Aortic smooth muscle cell (primary cell): ENCODE measurements at places on chromosomes 2 and 18. TPM values are rescaled to one million over a fixed set of nuclear protein-coding genes. Genes with fewer than 3 reads are reported as not detected.

Gene MPP4
- 1.7 and 2.0 TPM in 2 replicates for total RNA-seq

Gene CFAP65
- total RNA-seq, result not detected in 2 replicates

Gene ALK
- total RNA-seq, result 0.13 TPM in 1 of 2 replicates, not detected in the other

Gene CKAP2L
- total RNA-seq, result 5.4 and 9.1 TPM in 2 replicates

Gene CCDC141
- 2.6 and 7.9 TPM in 2 replicates for total RNA-seq

Gene RSAD2
- 0.40 and 0.99 TPM in 2 replicates for total RNA-seq

Gene ASB18
- total RNA-seq, result not detected in 2 replicates

Gene SGO2
- total RNA-seq, result 6.0 and 10.0 TPM in 2 replicates

Gene FBXO15
- total RNA-seq, result 0.12 and 0.26 TPM in 2 replicates

Gene RGPD3
- total RNA-seq, result 0.12 and 0.13 TPM in 2 replicates

Gene FBXO48
- 0.19 and 0.26 TPM in 2 replicates for total RNA-seq

Gene PJVK
- 1.2 and 1.5 TPM in 2 replicates for total RNA-seq

Gene SUPT7L
- 15.1 and 17.8 TPM in 2 replicates for total RNA-seq

Gene EIPR1
- 26.8 and 35.9 TPM in 2 replicates for total RNA-seq

Gene ITGAV
- total RNA-seq, result 99.5 and 144 TPM in 2 replicates

Gene AQP4
- total RNA-seq, result not detected in 2 replicates

Gene ERICH2
- not detected in 2 replicates for total RNA-seq
